ENCODE measurements at places on chromosomes 2 and 18.
A peak's percentile ranks its signal among the peaks of the same experiment; 100 is the strongest.

GRCh38 chr2:46428911-46429436, 50.4 kb upstream of the TMEM247 start:
- DNase-seq, result no peak

- DNase-seq, result no peak
Measured at GRCh38 chr18:31044926-31045325, 2.4 kb upstream of the DSC3 start.

DNA sequence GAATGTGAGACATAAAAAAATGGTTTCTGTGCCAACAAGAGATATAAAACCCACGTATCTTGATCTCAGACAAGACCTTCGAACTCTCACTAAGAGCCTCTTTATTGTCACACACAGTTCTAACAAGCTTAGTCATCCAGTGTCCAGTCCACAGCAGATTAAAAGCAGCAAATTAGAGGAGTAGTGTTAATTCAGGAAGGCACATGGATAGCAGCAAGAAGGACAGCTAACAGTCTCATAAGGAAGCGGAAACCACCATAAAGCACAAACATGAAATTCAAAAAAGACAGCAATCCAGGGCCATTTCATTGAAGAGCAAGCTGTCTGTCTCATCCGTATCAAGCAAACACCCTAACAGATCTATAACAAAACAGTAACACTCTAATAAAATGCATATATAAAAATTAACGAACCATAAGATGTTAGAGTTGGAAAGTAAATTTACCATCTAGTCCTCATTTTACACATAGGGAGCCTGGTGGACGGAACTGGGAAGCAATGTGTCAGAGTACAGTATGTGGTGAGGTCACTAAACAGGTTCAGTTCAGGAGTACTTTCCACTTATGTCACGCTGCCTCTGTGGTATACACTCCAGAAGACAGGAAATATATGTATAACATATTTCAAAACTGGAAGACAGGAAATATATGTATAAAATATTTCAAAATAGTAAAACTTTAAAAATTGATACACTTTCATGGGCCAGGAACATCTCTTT, 18.3 kb downstream of the AAK1 start:
- no peak for DNase-seq

- no peak for DNase-seq
Measured at GRCh38 chr18:65477455-65477854, 273.4 kb upstream of the CDH7 start.

GRCh38 chr2:73085691-73086090, 14.2 kb upstream of the SFXN5 start:
- peak; percentile 83 for DNase-seq

GRCh38 chr18:24754583-24755253, 294.3 kb downstream of the HRH4 start:
- no peak for DNase-seq

GRCh38 chr2:64268330-64269048, 124.3 kb upstream of the PELI1 start:
- DNase-seq, result no peak

DNA sequence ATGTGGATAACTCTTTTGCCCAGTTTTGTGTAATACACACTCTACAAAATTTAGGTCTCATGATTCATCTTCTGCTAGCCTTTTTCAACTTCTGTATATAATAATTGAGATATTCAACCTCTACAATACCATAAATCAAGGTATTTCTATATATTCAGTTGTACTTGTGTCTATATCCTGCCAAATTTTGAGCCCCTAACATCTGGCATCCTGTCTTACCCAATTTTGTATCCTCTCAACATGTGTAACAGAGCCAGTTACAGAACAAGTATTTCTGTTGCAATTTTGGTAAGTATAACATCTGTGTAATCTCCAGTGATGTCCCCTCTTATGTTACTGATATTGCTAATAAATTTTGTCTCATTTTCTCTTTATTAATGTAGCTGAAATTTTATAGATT, 145.8 kb downstream of the TRIB2 start:
- DNase-seq, result no peak

GRCh38 chr18:79518683-79519128, 123.0 kb downstream of the NFATC1 start:
- no peak for DNase-seq

- DNase-seq, result no peak
Measured at GRCh38 chr2:30807249-30807648, at the start of gene CAPN13. Gene CAPN13, minus strand, starts transcription at chr2:30807446. Its CDS starts 20,121 bp downstream, at chr2:30787325.

DNA sequence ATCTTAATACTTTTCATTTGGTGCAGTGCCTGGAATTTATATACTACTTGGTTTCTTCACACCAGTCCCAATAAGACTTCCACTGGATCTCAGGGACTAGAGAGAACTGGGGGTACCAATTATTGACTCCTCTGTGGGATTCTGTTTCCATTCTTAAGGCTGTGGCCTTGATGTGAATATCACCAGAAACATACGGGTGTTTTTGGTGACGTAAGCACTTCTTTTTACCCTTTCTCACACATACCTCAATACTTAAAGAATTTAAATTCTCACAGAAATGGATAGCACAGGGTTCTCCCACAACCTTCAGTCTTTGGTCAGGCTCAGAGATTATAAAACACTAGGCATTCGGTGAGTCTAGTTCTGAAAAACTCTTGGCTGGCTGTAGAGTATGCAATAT, 84.1 kb downstream of the SUCLG1 start:
- no peak for DNase-seq

DNA sequence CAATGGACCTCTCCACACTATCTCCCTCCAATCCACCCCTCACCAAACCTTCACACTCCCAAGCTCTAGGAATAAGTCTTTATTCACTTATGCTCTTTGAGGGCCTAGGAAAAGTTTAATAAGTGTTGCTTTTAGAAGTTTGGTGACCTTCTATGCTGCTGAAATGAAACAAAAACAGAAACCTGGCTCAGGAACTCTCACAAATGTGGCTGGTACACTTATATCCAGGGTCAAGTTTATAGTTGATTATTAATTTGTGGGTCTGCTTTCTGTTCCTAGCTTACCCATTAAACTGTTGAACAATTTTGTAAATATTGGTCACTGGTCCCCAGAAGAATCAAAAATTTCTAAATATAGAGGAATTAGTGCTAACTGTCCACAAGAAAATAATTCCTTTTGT, 14.2 kb upstream of the ANKRD44 start:
- no peak for DNase-seq

- DNase-seq, result no peak
Measured at GRCh38 chr2:20451761-20452499, 5.1 kb downstream of the RHOB start.

- no peak for DNase-seq
Measured at GRCh38 chr2:117956036-117956796, 57.7 kb downstream of the CCDC93 start.

DNA sequence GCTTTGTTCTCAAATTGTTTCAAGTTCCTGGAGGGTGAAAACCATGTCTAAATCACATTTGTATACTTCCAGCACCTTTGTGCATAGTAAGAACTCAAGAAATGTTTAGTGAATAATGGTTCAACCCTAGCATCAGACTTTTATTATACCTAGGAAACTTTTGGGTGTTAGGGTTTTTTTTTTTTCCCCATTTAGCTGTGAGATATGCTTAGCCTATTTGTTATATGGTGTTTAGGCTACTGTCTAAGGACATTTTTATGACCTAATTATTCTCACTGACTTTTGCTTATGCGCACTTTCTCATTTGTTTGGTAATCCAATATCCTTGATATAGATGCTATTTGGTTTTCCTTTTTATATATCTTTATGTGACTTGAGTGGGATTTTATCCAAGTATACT, 164.7 kb downstream of the PHLPP1 start:
- DNase-seq, result no peak

- DNase-seq, result no peak
Measured at GRCh38 chr2:143255899-143256298, 126.7 kb downstream of the ARHGAP15 start.

DNA sequence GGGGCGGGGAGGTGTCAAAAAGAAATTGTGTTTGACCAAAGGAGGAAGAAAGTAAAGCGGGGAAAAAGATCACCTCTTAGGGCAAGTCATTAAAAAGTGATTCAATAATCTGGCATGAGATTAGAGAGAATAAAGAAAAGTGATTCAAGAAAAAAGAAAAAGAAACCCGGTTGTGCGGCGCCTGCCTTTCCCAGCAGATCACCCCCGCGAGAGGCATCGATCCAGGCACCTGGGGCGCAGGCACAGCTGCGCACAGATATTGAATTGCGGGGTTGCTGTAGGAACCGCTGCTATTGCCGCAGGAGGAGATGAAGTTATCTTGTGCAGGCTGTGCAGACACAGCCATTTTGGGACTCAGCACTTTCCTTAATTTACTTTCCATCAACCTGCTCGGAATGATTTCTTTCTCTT, 71.2 kb downstream of the PLB1 start:
- DNase-seq, result no peak

GRCh38 chr2:229798446-229799155, 84.2 kb upstream of the DNER start:
- DNase-seq, result no peak

DNA sequence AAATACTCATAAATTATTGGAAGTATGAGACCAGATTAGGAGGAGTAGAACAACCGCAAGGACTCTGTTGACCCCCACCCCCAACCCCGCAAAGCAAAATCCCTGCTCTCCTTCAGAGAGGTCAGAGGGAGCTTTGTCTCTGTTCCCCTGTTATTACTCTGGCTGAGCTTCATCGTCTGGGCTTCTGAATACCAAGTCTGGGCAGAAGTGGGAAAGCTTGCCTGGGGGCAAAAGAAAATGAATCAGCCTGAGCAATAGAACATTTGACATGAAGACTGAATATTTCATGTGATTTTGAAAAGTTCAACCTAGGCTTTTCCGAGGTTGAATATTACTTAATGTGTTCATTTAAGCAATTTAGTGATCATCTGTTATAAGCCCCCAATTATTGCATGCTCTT, 114.6 kb upstream of the ARHGAP28 start:
- DNase-seq, result no peak

DNA sequence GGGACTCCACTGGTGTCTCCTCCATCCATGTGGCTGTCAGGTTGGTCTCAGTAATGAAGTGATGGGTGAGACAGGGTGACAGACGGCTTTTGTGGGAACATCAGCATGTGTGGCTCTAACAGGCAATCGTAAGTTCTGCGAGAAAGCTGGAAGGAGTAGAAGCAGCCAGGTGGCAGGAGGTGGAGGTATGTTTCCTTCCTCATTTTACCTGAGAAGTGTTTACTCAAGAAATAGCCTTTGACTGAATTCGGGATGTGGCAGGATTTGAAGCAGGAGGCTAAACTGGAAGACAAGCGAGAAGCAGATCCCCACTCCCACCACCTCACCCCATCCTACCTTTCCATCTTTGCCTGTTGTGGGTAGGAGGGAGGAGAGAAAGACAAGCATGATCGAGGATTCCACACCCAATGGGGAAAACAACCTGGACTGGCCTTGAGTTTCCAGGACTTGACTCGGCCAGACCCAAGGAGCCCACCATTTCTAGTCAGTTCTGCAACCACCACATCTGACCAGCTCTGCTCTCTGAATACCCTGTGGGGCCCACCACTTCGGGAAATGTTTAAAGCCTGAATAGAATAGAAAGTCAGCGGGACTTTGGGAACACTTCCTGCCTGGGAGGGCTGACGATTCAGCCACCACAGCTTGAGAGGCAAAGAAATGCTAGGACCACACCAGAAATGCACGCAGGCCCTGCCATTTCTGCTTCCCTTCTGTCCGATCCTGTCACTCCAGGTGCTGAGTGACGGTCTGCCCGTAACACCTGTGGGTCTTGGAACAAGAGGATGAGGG, 1.2 kb downstream of the ABCG8 start:
- no peak for DNase-seq

DNA sequence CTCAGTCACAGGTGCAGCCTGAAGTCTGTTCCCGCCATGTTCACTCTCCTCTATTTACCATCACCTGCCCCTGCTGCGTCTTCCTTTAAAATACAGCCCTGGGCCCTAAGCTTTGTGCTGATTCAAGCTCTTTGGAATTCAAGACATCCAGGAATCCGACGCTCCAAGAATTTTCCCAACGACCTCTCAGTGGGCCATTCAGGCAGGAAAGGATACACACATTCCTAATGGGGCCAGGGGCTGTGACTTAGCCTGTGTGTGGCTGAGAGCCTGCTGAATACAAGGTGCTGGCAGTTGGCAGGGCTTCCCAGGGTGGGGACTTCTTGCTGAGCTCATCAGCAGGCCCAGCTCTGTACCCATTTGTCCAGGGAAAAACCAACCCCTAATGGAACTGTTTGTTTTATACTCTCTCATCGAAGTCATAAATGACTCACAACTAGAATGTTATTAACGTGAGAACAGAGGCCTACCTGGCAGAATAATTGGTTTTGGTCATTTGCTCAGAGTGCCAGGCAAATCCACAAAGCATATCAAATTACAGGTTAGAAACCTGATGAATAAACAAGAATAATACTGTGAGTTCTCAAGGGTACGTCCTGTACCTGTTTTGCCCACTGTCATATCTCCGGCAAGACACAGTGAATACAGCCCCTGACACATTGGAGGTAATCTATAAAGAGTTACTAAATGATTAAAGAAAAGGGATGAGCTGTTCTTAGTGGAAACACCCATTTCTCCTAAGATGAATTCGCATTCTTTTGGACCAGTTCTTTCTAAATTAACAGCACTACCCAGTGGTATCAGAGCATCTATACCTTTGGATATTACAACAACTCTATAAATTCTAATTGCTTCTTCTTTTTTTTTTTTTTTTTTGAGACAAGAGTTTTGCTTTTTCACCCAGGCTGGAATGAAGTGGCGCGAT, 12.6 kb upstream of the KCMF1 start:
- DNase-seq, result no peak

DNA sequence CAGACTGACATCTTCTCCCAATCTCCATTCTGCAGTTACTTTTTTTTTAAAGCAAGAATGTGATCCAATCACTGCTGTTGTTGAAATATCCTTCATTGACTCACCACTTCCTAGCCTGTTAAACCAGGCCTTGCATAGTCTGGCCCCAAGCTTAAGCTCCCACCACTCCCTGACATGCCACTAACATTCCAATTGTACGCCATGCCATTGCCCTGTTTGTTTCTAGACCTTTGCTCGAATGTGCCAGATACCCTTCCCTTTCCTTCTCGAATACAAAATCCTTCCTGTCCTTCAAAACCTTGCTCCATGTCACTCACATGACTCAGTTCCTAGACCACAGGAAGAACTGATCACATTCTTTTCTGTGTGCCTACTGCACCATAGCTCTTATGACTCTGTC, 224.2 kb downstream of the CYRIA start:
- DNase-seq, result no peak

DNA sequence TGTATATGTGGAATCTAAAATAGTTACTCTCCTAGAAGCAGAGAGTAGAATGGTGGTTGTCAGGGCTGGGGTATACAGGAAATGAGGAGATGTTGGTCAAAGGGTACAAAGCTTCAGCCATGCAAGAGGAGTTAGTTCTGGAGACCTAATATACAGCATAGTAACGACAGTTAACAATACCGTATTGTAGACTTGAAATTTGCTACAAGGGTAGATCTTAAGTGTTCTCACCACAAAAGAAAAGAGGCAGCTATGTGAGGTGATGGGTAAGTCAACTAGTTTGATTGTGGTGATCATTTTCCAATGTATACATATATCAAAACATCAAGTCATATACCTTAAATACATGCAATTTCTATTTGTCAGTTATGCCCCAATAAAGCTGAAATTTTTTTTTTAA, 98.2 kb upstream of the CYP1B1 start:
- DNase-seq, result no peak
